ENCODE measurements at places on chromosomes 12 and 14. TPM values are rescaled to one million over a fixed set of nuclear protein-coding genes. Genes with fewer than 3 reads are reported as not detected.

GRCh38 chr12:56718149-56718548 lies 7.0 kb downstream of the NACA start:
- no peak for DNase-seq

GRCh38 chr12:104055686-104056388 lies 5.8 kb upstream of the GLT8D2 start:
- DNase-seq, result peak; percentile 70

GRCh38 chr14:61704554-61704953 lies 9.2 kb downstream of the HIF1A start:
- no peak for DNase-seq

- DNase-seq, result peak; percentile 34
Measured at GRCh38 chr12:19338405-19338804, 100.9 kb upstream of the AEBP2 start.

- peak; percentile 68 for DNase-seq
Measured at GRCh38 chr12:94089891-94090290, 58.5 kb upstream of the PLXNC1 start.

GRCh38 chr12:33000016-33000415 lies 103.4 kb upstream of the PKP2 start:
- DNase-seq, result no peak

GRCh38 chr12:96166765-96167164 lies 27.4 kb upstream of the ELK3 start:
- DNase-seq, result no peak

GRCh38 chr14:31988244-31988643 lies 88.9 kb upstream of the ARHGAP5 start:
- DNase-seq, result no peak

DNA sequence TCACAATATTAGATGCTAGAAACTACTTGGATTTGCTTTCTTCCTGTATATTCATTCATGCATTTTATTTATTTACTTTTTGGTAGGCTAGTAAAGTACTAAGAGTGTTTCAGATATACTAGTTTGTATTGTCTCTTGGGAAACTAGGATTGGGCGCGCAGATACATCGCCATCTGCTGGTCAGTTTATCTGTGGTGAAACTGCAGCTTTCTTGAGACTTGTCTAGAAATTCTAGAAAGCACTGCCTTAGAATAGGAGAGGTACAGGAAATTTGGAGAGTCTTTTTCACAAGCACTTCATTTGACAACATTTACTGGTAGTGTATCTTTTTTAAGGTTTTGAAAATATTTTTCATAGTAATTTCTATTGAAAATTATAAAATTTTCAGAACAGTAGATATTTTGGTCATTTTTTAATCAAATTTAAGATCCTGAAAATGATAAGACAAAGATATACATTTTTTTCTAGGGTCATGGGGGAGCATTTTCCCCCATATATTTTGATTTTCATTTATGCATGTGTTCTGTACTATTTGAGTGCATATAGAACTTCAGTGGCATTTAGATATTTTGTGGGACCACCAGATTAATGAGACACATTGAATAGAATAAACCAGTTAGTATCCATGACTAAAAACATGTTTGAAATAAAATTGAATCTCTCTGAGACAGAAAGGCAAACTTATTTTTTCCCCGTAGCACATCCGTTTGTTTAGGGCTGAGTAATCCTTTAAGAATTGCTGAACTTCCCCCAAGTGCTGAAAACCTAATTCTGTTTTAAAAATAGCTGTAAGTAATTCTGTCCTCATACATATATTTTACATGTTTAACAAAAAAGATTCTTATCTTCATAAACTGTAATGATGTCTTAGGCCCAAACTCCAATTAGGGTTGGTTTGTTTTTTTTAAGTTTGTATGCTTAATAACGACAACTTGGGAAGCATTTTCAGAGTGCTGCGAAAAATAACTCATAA lies 44.5 kb downstream of the SLC38A6 start:
- DNase-seq, result peak; percentile 80

- DNase-seq, result peak; percentile 99
Measured at GRCh38 chr12:89951050-89951693, 242.5 kb upstream of the ATP2B1 start.

- no peak for DNase-seq
Measured at GRCh38 chr12:44436756-44437155, 439.4 kb downstream of the NELL2 start.

DNA sequence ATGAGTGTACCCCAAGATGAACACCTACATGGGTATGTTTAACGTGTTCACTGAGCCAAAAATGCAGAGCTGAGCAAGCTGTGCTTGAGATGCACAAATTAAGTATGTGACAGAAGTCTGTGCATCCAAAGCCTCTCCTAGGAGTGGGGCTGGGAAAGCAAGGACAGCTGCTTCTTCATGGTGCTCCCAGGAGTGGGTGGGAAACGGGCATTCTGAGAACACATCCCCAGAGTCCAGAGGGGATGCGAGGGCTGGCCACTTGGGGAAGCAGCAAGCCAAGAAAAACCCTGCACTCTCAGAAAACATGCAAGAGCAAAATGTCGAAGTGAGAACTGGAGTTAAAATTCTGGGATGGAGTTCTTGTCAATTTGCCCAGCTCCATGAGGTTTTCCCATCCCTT lies 414.3 kb downstream of the BCAT1 start:
- no peak for DNase-seq

DNA sequence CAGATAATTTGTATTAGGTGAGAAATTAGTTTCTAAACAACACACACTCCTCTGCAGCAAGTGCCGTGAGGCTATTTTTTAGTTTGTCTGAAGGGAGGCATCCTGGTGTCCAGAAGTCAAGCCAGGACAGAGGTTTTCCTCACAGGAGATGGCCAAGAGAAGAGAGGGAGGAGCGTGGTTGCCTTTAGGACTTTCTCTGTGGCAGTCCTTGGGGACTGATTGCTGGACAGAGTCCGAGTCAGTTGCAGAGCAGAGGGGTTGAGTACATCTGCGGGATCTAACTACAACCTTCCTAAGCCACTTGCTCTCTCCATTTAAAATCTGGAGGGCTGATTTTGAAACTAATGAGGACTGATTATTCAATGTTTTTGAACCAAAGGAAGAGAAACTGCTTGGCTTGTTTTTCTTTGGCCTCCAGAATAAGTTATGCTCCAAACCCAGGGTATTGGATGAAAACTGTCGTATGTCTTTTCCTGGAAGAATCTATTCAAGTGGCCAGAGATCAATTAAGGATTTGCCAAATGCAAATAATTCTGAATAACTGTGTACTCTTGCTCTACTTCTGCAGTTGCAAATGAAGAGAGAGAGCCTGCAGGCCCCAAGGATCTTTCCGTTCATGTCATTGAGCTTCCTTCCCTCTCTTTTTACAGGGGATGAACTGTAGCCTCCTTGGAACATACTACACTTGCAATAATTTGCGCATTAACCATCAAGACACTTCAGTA lies 1.2 kb downstream of the SLCO1C1 start:
- peak; percentile 15 for DNase-seq

KRR1 gene
- 47.1 TPM for total RNA-seq

EFS gene
- total RNA-seq, result 0.12 TPM

TMTC2 gene
- 0.57 TPM for total RNA-seq

OSBPL8 gene
- 32.0 TPM for total RNA-seq

CELA1 gene
- total RNA-seq, result not detected

SALL2 gene
- 1.1 TPM for total RNA-seq

SYCP3 gene
- not detected for total RNA-seq
